GM19239 (cell line): ENCODE measurements at places on chromosomes 1 and 21.
A peak's percentile ranks its signal among the peaks of the same experiment; 100 is the strongest.

- DNase-seq: no peak
These were observed 44.8 kb downstream of the ACP6 start for GRCh38 chr1:147625362-147625995.

- no peak for DNase-seq
These were observed 28.7 kb downstream of the RIMS3 start for GRCh38 chr1:40636777-40637176.

DNA sequence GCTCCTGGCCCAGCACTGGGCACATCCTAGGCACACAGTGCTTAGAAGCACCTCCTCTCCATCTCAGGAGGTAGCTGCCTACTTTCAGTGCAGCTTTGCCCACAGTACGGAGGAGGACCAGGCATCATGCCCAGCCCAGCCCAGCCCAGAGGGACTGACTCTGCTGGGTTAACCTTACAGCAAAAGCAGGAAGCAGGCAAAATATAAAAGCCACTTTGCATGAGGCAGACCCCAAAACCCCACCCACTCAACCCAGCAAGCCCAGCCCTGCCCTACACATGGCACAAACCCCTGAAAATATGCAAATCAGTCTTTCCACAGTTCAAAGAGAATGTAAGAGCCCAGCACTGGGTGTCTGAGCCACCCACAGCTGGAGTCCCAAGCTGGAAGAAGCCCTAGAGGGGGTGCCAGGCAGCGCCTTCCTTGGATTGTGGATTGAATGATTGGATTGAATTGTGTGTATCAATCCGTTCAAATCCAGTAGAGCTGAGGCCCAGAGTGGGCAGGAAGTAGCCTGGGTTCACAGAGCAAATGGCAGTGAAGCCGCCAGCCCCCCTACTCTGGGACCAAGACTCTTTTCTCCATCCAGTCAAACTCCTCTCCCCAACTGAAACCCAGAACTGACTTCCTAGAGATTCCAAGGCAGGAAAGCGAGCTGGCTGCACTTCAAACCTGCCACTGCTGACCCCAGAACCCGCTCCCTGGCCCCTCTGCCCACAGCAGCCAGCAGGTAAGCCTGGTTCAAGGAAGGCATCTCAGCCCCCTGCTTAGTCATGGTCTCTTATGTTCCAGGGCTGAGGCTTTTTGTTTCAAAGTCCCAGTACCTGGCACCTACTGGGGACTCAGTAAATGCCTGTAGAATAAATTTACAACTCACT is 117.7 kb downstream of the LACTBL1 start:
- peak; percentile 17 for DNase-seq

GRCh38 chr1:63618011-63618410 is 24.8 kb downstream of the PGM1 start:
- no peak for DNase-seq

DNA sequence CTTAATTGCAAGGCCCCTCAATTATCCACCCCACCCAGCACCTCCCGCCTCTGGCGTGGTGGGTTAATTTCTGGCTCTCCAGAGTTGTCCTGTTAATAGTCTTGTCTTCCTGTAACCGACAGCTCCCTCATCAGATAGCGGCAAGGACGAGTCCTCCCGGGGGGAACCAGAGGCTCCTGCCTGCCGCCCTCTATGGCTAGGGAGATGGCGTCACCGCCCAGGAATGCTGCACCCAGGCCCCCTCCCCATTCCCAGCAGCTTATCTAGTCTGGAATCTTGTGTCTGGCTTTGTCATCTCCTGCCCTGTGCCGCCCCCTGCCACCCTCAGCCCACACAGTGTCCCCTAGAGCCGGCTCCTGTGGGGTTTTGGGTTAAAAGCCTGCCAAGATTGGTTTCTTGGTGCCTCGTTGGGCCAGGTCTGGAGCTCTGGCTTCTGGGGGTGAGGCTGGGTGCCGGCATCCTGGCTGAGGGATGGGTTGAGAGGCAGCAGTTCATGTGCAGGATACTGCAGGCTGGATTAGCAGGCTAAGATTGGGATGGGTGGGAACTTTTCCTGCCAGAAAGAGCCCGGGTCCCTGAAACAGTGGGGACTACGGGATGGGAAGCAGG is 48.8 kb downstream of the EDN2 start:
- DNase-seq: no peak

DNA sequence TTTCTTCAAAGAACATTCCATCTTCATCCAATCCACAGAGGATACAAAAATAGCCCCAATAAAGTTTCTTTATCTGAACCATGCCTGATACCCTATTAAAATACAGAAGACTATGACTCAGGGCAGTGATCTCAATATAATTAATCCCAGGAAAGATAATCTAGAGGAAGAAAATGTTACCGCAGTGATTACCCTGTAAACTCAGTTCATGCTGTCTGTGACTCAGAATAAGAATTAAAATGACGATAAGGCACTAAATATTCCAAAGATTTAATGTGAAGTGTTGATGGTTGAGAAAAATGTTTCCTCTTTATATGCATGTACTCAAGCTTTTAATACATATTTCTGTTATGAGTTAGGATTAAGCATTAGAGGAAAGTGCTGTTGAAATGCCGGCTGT is 88.6 kb upstream of the LYPLAL1 start:
- no peak for DNase-seq

DNA sequence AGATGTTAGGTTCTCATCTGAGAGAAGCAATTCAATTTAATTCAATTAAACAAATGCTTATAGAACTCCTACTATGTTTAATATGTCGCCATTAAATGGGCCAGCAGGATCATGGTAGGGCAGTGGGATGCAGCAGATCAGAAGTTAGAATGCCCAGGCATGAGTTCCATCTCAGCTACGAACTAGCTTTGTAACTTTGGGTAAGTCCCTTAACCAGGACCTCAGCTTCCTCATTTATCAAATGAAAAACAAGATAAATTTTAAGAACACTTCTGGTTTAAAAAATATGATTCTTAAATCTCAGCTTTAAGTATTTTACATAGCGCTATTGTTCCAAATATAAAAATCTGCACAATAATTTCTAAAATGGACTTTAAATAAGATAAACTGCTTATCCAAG is 67.5 kb upstream of the GFI1 start:
- DNase-seq: no peak

- DNase-seq: peak; percentile 2
These were observed 81.0 kb upstream of the KCNK2 start for GRCh38 chr1:215001419-215002021.

DNA sequence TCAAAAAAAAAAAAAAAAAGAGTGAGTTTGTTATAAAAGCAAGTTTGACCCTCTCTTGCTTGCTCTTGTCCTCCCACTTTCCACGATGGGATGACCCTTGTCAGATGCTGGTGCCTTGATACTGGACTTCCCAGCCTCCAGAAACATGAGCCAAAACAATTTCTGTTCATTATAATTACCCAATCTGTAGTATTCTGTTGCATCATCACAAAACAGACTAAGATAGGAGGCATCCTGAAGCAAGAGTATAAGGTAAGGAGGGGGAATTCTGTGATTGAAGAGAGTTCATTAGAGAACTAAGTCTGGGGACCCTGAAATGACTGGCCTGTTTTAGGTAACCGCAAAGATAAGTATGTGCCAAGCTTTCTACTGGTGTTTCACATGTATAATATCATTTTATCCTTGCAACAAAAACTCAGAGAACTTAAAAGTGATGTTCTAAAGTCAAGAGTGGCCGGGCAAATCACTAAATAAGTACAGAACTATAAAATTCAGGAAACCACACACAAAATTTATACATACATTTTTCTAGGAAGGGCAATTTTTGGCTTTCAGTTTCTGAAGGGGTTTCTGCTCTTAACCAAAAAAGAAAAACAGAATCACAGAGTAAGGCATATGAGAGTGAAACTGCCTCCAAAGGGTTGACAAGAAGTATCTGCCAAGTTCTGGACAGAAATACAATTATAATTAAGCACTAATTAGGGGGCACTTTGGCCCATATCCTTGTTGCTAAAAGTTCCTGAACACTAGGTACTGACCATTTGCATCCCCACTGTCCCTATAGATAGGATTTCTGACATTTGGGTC is 14.0 kb downstream of the DNALI1 start:
- no peak for DNase-seq

GRCh38 chr1:198529414-198529813 is 11.1 kb downstream of the ATP6V1G3 start:
- no peak for DNase-seq

DNA sequence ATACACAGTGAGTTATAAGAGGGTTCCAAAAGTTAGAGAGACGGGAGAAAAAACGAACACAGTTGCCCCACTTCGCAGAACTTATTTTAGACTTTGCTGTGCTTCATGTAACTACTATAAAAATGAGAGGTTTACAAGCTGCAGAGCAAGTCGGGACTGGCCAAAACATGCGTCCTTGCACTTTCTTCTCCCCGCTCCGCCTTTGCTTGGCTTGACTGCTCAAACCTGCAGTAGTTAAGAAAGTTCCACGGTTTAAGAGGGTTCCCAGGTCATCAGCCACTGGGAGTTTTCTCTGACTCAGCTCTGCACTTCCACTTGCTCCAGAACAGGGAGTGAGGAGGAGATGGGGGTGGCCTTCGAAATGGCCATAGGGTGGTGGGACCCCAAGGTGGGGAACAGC is 36.2 kb downstream of the CLIC6 start:
- DNase-seq: no peak

DNA sequence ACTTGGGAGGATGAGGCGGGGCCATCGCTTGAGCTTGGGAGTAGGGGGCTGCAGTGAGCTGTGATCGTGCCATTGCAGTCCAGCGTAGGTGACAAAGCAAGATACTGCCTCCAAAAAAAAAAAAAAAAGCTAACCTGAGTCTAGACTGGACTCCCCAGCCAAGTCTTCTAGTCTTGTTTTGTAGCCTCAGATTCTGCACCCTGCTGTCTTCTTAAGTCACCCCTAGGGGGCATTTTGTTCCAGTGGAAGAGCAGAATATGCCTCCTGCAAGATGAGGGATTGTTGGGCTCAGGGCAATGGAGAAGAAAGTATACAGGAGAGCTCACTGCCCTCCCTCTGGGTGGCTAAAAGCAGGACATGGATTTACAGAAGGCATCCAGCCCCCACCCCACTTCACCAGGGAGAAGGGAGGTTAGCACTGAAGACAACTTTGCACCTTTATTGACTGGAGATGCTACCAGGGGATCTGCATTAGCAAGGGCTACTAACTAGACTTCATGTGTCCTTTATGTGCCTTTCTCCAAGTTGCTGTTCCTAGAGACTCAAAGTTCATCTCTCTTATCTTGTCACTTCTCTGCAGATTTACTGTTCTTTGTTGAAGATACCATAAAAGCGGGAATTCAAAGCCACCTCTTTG is 15.3 kb upstream of the RNF187 start:
- DNase-seq: no peak

- no peak for DNase-seq
These were observed 2.2 kb downstream of the PGBD5 start for GRCh38 chr1:230423951-230424350.

- no peak for DNase-seq
These were observed 58.1 kb downstream of the PTPN14 start for GRCh38 chr1:214493126-214493796.

GRCh38 chr1:227883073-227883520 is 64.6 kb downstream of the WNT9A start:
- no peak for DNase-seq

DNA sequence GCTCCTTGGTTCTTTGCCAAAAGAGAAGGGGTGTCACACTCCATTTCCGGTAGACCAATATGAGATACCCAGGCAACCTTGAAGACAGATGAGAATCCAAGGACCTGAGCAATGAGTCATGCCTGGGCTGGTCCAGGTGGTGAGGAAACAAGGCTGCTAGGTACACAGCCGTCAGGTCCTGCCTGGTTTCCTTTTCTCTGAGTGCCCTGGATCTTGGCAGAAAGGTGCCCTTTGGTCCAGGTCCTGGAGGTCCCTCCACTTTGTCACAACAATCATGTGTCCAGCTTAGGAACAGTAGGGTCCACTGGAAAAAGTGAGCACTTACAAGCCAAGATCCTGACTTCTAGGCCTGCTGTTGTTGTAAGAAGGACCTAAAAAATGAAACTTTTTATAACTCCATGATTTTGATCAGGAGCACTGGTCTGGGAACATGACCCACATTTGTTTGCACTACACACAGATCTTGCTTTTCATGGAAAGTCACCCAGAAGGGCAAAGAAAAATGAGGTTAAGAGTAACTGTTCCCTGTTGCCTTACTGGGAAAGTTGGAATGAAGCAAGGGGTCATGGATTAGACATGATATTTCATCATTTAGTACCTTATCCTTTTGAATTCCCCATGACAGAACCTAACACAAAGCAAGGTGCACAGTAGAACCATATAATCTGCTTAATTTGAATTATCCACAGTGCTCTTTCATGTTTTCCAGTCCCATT is 94.7 kb downstream of the PAPPA2 start:
- no peak for DNase-seq

- no peak for DNase-seq
These were observed 62.7 kb downstream of the SIK1 start for GRCh38 chr21:43364261-43364510.

GRCh38 chr1:40247655-40248054 is at the start of gene TMCO2:
TMCO2 (plus strand) TSS chr1:40247937; CDS start chr1:40247994, 57 bp downstream.
- DNase-seq: no peak

GRCh38 chr1:156126630-156127534 is 12.4 kb downstream of the LMNA start:
- no peak for DNase-seq

- DNase-seq: no peak
These were observed 717.4 kb upstream of the ZP4 start for GRCh38 chr1:238608144-238608543.

DNA sequence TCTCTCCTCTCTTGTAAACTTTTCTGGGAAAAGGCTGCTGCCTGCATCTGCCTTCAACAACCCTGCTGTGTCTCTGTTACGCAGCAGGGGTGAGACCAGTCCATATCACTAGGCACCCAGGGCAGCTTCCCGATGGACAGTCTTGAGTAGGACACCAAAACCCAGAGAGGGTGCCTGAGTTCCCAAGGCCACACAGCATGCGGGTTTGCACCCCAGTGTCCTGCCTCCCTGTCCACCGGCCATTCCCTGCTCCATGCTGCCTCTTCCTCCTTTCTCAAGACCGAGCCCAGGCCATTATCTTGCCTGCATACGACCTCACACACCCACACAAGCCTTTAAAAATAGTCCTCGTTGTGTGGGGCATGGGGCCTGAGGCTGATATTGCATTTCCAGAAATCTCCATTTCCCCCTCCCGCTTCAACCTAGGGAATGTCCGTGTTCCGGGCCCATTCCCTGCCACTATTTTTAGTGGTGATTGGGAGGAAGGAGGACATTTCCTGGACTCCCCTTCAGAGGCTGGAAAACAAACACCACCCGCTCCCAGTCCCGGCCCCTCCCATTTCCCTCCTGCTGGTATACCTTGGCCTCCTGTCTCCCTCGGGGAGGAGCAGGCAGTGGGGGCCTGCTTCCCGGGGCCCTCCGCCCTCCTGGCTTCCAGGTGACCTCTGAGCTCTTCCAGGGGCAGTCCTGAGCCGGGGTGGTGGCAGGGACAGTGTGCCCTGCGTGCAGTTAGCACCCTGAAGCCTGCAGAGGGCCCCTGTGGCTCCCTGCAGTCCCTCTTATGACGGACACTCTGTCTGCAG is 132.4 kb upstream of the TMEM51 start:
- DNase-seq: no peak

DNA sequence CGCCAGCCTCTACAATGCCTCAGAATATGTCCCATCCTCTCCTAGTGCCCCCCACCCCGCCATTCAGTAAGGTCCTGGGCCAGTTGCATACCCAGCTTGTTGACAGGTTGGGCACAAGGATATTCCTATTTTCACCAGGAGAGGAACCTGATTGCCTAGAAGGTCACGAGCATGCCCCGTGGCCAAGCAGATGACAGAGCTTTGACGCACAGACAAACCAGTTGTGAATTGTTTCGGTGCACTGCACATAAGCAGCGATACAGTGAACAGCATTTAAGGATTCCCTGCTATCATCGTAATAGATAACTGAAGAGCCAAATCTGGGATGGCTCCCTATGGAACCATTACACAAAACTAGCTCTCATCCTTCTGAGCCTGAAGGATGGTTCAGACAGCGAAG is 3.4 kb downstream of the LELP1 start:
- no peak for DNase-seq
